Activated naive CD4-positive, alpha-beta T cell (primary cell): ENCODE measurements at places on chromosomes 2 and 18.

DNA sequence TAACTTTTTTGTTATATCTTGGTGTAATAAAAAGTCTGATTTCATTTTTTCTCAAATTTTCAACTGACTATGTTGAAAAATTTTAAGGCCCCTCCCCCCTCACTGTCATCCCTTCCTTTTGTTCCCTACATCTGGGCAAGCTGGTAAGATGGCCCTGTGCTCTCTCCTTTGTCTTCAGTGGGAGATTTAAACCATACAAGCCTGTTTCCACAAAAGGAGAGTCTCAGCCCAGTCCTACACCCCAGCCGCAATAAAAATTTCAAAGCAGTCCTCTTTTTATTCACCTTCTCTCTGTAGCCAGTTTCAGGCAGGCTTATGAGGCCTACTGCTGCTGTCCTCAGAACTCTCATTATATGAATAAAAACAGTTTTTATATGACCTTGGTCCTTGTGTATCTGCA, 630.5 kb downstream of the CBLN2 start:
- DNase-seq = no peak

- no peak for DNase-seq
Measured at GRCh38 chr2:168683996-168684395, 118.4 kb upstream of the NOSTRIN start.

DNA sequence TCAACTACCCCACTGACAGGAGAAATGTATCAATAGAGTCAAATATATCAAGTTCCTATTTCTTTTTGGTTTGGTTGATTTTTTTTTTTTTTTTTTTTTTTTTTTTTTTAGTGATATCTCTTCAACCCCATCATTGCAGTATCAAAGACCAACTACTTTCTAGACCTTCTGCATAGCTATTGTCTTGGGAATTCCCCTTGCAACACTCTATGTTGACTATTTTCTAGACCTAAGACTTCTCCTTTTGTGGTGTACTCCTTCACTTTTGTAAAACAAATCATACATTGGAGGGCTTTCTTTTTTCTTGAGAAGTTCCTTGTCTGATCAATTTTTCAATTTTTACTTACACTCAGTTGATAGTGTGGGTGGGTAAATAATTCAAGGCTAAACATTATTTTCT, 46.5 kb upstream of the NR4A2 start:
- DNase-seq = no peak

DNA sequence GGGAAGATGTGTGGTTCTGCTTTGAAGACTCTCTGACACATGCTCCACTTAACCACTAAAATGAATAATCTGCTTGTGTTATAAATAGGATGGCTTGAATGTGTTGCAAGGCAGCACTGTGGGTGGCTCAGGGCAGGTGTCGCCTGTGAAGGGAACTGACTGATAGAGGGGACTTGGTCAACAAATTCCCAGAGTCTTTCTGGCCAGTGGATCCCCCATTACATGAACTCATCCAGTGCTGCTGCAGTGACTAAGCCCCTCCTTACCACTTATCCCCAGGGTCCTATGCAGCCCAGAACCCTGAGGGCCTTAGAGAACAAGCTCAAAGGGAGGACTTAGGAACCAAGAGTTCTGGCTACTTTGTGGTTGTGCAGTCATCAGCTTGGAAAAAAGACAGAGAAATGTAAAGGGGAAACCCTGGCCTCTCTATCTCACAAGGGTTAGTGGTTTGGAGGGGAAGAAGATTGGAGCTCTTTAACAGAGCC, 226.2 kb upstream of the TNP1 start:
- no peak for DNase-seq

GRCh38 chr2:101731221-101732054, 33.9 kb downstream of the MAP4K4 start:
- no peak for DNase-seq

GRCh38 chr2:60140185-60140584, 413.3 kb downstream of the BCL11A start:
- DNase-seq = no peak

DNA sequence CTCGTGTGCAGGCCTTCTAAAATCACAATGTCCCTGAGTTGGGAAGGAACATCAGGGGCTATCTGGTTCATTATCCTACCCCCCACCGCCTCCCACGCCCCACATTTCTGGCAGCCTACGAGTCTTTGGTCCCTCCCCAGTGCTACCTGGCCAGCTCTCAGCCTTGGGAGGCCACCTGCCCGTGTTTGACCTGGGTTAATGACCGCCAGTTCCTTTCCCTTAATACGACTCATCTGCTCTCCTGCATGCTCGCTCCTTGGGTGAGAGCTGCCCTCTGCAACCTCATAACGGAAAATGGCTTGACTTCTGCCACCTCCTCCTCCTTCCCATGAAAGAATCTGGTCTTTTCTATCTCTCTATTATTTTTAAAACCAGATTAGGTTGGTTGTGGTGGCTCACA, 112.5 kb downstream of the NEDD4L start:
- no peak for DNase-seq

DNA sequence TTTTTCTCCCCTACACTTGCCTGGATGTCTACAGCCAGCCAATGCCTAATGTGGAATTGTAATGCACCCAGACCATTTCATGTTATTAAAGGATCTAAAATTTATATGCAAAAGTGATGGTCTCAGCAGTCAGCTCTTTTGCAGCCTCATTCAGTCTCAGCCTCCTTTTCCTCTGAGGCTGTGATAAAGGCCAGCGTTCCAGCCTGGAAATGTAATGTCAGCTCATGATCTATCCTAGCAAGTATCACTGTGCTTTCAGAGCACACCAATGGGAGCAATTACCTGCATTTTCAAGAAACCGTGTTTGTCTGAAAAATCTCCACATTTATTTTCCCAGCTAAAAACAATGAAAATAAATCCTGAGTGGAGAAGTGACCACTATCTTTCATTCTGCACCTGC, 274.6 kb downstream of the CDH20 start:
- DNase-seq = no peak

DNA sequence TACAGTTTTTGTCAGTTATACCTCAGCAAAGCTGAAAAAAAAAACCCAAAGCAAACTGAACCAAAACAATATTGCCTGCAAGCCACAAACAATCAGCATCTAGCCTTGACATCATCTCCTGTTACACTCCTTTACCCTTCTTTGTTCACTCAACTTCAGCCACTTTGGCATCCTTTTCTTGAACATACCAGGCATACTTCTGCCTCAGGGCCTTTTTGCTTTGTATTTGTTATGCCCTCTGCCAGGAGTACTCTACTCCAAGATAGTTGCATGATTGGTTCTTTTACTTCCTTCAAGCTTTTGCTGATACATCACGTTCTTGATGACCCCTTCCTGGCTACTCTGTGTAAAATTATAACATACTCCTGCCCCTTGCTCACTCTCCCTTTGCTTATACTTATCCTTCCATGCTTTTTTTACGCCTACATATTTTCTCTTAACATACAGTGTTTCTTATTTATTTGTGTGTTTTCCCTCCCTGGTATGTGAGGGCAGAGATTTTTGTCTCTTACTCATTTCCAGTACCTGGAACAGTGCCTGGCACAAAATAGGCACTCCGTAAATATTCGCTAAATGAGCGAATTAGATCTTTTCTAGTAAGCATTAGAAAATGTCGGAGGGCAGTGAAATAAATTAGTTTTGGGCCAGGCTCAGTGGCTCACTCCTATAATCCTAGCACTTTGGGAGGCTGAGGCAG, 12.7 kb downstream of the ABI2 start:
- DNase-seq = no peak

DNA sequence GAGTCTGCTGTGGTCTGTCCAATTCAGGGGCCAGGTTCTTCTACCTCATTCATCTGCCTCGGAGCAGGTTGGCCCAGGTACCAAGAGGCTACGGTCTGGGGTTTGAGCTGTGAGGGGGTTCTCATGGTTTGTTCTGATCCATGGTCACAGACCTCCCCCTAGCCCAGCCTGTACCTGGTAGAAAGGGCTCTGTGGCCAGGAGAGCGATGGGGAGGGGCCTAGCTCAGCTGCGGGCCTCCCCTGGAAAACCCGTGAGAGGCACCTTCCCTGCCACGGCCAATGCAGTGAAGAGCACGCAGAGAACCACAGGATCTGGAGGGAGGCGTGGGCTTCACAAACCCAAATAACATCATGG, 19.6 kb upstream of the ALLC start:
- no peak for DNase-seq

DNA sequence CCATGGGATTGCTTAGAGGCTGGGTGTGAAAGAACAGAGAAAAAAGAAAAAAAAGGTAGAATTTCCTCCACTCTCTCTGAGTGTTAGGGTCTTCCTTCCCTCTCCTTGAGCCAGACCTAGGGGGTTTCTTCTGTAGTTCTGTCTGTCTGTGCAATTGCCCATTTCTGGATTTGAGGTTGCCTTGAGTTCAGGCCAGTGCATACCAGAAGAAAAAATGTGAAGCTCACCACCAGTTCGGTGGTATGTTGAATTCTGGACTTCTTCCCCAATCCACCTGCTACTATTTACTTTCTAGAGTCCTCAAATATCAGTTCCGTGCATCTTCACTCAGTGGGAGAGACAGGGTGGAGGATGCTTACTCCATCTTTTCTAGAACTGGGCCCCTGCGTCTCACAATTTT, 15.3 kb upstream of the SELENOI start:
- DNase-seq = no peak

DNA sequence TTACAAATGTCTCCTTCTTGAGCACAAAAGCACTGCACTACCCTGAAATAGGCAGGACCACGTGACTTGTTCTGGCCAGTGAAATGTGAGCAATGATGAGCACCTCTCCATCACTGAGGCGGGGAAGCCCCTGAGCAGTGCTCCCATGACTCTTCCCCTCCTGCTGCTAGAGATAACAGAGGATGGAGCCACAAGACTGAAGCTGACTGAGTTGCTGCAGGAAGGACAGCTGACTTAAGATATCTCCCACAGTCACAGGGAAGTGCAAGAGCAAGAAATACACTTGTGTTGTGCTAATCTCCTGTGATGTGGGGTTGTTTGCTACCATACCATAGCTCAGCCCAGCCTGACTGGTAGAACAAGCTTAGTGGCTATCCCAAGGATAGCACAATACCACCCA, 38.7 kb downstream of the STK39 start:
- DNase-seq = no peak

DNA sequence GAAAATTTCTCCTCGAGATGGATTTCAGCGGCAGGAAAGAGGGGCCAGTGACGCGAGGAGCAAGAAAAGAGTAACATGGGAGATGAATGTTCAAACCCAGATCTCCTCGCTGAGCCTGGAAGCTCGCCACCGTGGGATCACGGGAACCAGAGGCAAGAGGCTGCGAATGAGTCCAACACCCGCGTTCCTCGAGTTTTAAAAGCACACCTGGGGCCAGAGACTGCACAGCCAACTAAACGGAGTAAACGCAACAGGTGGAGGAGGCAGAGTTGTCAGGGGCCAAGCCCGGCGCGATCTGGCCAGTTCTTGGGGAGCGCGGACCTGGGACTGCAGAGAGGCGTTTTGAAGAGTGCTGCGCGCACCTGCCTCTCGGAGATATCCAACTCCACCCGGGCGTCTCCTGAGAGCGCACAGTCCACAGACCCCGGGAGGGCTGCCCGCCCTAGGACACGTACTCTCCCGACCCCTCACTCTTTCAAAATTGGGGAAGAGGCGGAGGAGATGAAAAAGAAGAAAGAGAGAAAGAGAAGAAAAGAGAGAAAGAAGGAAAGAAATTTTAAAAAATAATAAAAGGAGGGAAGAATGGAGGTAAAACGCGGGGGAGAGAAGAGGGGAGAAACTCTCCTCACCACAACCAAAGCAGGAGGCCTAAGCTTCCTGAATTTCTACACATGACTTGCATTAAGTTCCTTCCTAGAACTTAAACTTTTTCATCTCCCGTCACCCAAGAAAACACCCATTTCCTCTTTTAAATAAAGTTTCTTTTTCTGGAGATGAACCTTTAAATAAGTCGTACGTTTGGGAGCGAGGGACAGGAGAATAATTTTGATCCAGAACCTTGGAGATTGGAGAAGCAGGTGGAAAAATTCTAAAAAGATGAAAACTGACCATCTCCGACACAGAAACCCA, 5.3 kb upstream of the PAX3 start:
- DNase-seq = no peak

- DNase-seq = no peak
Measured at GRCh38 chr18:46732201-46732600, 24.7 kb downstream of the ST8SIA5 start.

DNA sequence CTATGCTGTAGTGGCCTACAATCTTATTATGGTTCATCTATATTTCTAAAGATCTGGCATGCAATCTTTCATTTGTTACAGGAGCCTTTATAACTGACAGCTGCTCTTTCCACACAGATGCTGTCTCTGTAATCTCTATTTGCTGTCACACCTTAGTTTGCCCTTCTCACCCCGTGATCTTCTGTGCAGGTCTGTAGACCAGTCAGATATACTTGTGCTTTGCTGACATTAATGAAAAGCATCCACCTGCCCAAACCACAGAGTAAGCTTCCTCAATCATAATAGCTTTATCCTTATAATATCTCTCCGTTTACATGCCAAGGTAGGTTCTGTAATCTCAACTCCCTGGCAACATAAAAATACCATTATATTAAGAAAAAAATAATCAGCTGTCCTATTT, 122.4 kb downstream of the GRB14 start:
- DNase-seq = no peak
